ENCODE measurements at places on chromosomes 11 and 22. TPM values are rescaled to one million over a fixed set of nuclear protein-coding genes. Genes with fewer than 3 reads are reported as not detected.
A peak's percentile ranks its signal among the peaks of the same experiment; 100 is the strongest.

- DNase-seq, result no peak
Measured at GRCh38 chr11:43866520-43866919, 14.1 kb upstream of the ALKBH3 start.

DNA sequence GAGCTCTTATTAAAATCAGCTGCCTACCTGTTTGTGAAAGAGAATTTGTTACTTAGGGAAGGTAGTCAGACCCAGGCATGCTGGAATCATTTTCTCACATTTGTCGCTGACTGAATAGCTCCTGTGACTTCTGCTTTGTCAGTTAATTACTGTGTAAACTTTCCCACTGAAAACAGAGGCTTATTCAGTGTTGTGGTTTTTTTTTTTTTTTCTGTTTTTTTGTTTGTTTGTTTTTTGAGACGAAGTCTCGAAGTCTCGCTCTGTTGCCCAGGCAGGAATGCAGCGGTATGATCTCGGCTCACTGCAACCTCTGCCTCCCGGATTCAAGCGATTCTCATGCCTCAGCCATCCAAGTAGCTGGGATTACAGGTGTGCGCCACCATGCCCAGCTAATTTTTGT, 5.6 kb upstream of the LDLRAD3 start:
- DNase-seq, result no peak

Gene OSM
- total RNA-seq, result 1.6 TPM

- no peak for DNase-seq
Measured at GRCh38 chr11:76713499-76713898, 43.0 kb upstream of the LRRC32 start.

Gene LRRC56
- 11.6 TPM for total RNA-seq

GRCh38 chr11:14813516-14813915, 78.5 kb downstream of the CYP2R1 start:
- no peak for DNase-seq

GRCh38 chr11:7592711-7593110, 78.9 kb downstream of the PPFIBP2 start:
- DNase-seq, result no peak

Gene TLCD5
- 12.6 TPM for total RNA-seq

GRCh38 chr22:31329453-31330215, 16.5 kb downstream of the PATZ1 start:
- DNase-seq, result no peak

Gene PNPLA3
- 1.7 TPM for total RNA-seq

- no peak for DNase-seq
Measured at GRCh38 chr22:33984656-33985285, 64.5 kb upstream of the LARGE1 start.

Gene RIMBP3C
- total RNA-seq, result 20.8 TPM

DNA sequence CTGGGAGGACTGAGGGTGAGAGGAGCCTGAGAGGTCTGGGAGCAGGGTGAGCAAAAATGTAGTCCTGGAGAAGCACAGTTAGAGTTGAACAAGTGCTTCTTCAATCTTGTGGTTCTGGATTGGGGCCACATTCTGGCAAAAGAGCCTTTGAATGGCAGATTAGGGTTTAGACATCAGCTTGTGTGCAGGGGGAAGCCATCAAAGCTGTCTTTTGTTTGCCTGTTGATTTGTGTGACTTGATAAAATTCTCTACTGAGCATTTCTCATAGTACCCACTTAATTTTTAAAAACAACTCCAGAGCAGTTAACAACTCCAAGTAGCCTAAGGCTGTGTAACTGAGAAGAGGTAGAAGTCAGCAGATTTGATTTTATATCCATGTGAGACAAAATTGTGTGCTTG, 166.2 kb downstream of the FAT3 start:
- no peak for DNase-seq

GRCh38 chr11:45662665-45663485, 2.5 kb downstream of the CHST1 start:
- DNase-seq, result no peak

Gene HMBS
- 17.0 TPM for total RNA-seq

GRCh38 chr11:72230764-72231365, 6.3 kb downstream of the INPPL1 start:
- DNase-seq, result peak; percentile 10

Gene KMT5B
- total RNA-seq, result 44.1 TPM

GRCh38 chr11:103380031-103380430, 270.8 kb downstream of the DYNC2H1 start:
- no peak for DNase-seq

DNA sequence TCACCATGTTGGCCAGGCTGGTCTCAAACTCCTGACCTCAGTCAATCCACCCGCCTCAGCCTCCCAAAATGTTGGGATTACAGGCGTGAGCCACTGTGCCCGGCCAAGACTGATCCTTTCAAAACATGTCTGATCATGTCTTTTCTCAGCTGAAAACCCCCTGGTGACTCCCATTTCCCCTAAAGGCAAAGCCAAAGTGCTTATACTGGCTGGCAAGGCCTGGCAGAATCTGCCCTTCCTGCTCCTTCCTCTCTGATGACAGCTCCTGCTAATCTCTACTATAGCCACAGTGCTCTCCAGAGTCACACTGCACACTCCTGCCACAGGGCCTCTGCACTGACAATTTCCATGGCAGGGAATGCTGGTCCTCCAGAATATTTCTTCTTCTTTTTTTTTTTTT, 2.6 kb upstream of the MCHR1 start:
- no peak for DNase-seq

GRCh38 chr11:68296344-68297051, 15.9 kb upstream of the LRP5 start:
- no peak for DNase-seq

GRCh38 chr11:95516175-95516574, 273.4 kb downstream of the FAM76B start:
- no peak for DNase-seq

Gene FAM180B
- not detected for total RNA-seq

DNA sequence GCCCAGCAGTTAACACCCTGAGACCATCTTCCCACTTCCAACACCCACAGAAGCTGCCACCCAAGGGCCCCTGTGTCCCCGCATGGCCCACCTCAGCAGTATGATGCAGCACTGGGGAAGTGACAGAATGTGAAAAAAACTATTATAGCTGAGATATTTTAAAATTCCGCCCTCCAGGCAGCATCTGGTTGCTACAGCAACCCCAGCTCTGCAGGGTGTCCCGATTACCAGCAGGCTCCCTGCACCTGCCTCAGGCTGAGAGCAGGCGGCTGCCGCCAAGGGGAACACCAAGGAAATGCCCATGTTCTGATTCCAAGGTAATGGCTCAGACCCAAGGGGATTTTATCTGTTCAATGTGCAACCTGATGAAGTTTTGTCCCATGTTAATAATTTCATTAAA, 10.5 kb upstream of the TMEM121B start:
- DNase-seq, result no peak

GRCh38 chr11:61417670-61418069, 12.1 kb downstream of the CPSF7 start:
- DNase-seq, result no peak

GRCh38 chr11:18466402-18466801, 10.7 kb downstream of the LDHAL6A start:
- no peak for DNase-seq

- DNase-seq, result no peak
Measured at GRCh38 chr11:409600-410483, 5.0 kb downstream of the SIGIRR start.

- no peak for DNase-seq
Measured at GRCh38 chr11:61828379-61828628, 204 bp downstream of the FADS2 start.

DNA sequence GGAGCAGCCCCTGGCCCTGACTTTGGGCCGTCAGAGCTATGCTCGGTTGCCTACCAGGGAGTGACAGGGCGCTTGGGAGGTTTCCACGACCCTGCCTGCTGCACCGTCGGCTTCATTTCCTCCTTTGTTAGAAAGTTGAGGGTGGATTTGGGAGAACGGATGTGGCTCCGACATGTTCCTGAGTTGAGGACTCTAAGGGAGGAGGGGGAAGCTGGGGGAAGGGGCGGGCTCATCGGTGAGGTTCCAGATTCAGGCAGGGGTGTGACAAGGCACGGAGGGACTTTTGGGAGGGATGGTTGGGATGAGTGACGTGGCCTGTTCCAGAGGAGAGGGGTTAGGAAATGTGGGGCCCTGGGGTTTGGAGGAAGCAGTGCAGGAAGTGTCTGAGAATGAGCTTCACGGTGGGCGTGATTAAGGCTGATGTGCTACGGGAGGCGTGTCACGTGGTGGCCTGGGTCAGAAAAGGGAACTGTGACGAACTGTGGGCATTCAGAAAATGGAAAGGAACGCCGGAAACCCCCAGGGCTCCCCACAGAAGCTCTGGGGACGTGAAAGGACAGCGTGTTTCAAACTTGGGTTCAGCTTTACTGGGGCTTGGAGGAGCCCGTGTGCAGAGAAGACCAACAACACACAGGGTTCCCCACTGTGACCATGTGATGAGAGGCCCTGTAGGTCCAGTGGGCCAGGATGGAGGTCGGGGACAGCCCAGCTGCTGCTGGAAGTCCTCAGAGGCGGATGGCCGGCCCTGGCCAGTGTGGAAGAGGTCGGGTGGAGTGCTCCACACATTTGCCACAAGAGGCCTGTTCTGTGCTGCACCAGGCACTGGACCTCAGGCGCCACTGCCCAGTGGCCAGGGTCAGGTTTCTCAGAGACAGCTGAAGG, 2.8 kb downstream of the PARVB start:
- peak; percentile 69 for DNase-seq

DNA sequence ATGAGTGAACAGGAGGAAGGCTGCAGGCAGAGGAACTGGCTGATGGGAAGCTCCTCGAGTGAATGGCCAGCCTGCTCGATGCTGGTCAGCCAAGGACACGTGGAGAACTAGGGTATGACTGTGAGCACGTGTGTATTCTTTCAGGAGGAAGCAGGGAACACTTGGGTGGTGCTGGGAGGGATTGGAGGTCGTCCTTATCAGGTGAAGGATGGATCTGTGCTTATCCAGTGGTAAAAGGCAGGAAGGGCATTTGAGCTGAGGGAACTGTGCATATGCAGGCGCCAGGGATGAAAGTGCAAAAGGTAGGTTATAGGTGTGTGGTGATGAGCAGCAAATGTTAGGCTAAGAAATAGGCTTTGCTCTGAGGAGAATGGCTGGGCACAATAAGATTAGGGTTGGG, 9.7 kb upstream of the SLCO2B1 start:
- DNase-seq, result no peak

Gene LPXN
- 15.8 TPM for total RNA-seq

Measured in testis (tissue), 5 donors.